Lower lobe of right lung (tissue), 2 donors: ENCODE measurements at places on chromosomes 12 and 14. TPM values are rescaled to one million over a fixed set of nuclear protein-coding genes. Genes with fewer than 3 reads are reported as not detected.

The NUP37 gene
- total RNA-seq, result 19.1 TPM

The TBK1 gene
- 25.0 TPM for total RNA-seq

The SYNE3 gene
- total RNA-seq, result 22.4 TPM

The PDZRN4 gene
- 1.6 TPM for total RNA-seq

The SNAPC1 gene
- total RNA-seq, result 6.2 TPM

The ANO2 gene
- 22.2 TPM for total RNA-seq

The SMIM10L1 gene
- 8.4 TPM for total RNA-seq

The PLEKHD1 gene
- total RNA-seq, result 0.47 TPM

The NID2 gene
- 14.6 TPM for total RNA-seq

The PMEL gene
- 1.2 TPM for total RNA-seq

The LPAR5 gene
- total RNA-seq, result 3.8 TPM

The INSM2 gene
- total RNA-seq, result not detected

The MGP gene
- total RNA-seq, result 464 TPM

The DPF3 gene
- total RNA-seq, result 0.59 TPM
